ENCODE measurements at places on chromosomes 3 and 15.
A peak's percentile ranks its signal among the peaks of the same experiment; 100 is the strongest.

DNA sequence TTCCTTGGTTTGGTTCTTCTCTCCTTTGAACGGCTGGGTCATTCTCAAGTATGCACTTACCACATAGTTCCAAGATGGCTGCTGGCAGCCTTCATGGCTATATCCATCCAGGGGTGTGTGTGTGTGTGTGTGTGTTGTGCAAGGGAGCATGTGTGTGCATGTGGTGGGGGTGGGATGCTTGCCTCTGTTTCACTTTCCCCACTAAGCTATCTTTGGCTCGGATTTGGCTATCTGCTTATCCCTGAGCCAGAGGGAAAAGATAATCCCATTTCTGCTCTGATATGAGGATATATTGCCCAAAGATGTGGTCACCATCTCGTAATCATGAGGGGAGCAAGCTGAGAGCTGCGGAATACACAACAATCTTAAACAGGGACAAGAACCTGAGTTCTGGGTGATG lies 26.2 kb downstream of the ANAPC13 start:
- DNase-seq = no peak

- DNase-seq = no peak
These were observed 114.3 kb downstream of the DIPK2A start for GRCh38 chr3:144085964-144086363.

GRCh38 chr3:140505876-140506275 lies 172.0 kb upstream of the TRIM42 start:
- DNase-seq = no peak

DNA sequence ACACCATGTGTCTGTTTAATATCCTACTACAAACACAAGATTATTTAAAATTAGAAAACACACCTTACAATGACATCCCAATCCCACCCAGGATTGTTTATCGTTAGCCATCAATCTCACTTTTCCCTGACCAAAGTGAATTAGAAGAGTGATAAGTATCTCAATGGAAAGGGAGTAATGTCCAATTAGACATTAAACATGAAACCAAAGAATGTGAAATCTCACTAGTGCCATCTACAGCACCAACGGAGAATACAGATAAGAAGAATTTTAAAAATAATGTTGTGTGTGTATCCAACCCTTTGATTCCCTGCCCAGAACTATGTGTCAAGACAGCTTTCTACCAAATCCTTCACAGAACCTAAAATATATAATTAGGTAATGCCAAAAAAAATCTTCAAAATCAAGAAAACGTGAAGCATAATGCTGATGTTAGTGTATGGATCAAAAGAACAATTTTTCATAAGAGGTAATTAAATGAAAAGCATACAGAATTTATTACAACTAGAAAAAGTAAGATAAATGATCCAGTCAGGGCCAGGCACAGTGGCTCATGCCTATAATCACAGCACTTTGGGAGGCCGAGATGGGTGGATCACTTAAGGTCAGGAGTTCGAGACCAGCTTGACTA lies 64.2 kb downstream of the SCAPER start:
- DNase-seq = peak; percentile 21

- DNase-seq = no peak
These were observed 216.5 kb upstream of the PEX5L start for GRCh38 chr3:180253283-180253682.
